ENCODE measurements at places on chromosomes 7 and 10.
A peak's percentile ranks its signal among the peaks of the same experiment; 100 is the strongest.

GRCh38 chr7:19333706-19334105 lies 188.5 kb upstream of the FERD3L start:
- no peak for DNase-seq

GRCh38 chr10:113084031-113084430 lies 134.0 kb downstream of the TCF7L2 start:
- no peak for DNase-seq

DNA sequence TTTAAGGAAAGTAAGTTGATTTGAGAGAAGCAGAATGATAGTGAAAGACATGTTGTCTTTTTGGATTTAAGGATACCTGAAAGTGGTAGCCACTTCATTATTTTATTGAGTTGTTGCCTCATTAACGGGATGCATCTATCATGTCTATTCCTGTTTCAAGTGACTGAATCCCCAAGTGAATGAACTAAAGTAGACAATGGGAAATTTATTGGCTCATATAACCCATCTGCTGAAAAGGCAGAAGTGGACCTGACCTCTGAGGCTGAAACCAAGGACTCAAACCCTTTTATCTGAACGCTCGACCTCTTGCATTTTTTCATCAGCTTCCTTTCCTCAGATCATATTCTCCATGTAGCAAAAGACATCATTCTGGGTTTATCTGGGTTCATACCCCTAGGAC lies 465.6 kb upstream of the LRRN3 start:
- no peak for DNase-seq

- no peak for DNase-seq
Measured at GRCh38 chr10:124210263-124210662, 116.9 kb upstream of the CHST15 start.

- no peak for DNase-seq
Measured at GRCh38 chr7:105934572-105935185, 28.4 kb upstream of the CDHR3 start.

DNA sequence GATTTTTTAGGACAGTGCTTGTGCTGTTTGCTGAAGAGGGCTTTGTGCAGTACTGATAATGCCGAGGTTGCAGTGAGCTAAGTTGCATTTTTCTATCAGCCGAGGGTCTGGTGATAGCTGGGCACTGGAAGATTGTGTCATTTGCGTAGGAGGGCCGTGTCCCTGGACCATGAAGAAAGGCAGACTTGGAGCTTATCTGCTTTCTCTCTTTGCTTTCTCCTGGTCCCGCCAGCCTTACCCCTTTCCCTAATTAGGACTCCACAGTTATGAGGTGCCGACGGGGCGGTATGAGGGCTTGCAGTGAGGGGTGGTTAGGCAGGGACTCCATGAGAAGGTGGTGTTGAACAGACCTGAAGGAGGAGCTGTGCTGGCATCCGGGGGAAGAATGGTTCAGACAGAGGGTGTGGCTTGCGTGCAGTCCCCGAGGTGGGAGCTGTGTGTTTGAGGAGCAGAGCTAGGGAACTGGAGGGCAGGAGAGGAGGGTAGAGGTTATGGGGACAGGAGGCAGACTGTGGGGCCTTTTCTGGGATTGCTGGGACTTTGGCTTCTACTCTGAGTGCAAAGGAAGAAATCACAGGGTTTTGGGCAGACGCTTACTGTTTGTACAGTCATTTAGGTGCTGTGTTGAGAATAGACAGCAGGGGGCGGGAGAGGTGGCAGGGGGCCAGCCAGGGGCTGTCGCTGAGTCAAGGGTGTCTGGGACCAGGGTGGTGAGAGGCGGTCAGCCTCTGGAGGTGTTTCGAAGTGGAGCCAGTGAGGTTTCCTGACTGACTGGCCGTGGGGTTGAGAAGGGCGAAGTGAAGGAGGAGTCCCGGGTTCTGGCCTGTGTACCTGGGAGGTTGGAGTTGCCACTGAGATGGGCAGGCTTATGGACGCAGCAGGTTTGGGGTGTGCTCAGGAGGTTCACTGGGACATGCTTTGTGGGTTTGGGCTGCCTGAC lies 43.4 kb downstream of the PRF1 start:
- peak; percentile 45 for DNase-seq

GRCh38 chr7:37709631-37710509 lies 26.3 kb downstream of the GPR141 start:
- peak; percentile 60 for DNase-seq

Data from inflammatory macrophage treated with lipopolysaccharide for 4 hours (primary cell).